H54 (cell line): ENCODE measurements at places on chromosomes 2 and 18.
A peak's percentile ranks its signal among the peaks of the same experiment; 100 is the strongest.

DNA sequence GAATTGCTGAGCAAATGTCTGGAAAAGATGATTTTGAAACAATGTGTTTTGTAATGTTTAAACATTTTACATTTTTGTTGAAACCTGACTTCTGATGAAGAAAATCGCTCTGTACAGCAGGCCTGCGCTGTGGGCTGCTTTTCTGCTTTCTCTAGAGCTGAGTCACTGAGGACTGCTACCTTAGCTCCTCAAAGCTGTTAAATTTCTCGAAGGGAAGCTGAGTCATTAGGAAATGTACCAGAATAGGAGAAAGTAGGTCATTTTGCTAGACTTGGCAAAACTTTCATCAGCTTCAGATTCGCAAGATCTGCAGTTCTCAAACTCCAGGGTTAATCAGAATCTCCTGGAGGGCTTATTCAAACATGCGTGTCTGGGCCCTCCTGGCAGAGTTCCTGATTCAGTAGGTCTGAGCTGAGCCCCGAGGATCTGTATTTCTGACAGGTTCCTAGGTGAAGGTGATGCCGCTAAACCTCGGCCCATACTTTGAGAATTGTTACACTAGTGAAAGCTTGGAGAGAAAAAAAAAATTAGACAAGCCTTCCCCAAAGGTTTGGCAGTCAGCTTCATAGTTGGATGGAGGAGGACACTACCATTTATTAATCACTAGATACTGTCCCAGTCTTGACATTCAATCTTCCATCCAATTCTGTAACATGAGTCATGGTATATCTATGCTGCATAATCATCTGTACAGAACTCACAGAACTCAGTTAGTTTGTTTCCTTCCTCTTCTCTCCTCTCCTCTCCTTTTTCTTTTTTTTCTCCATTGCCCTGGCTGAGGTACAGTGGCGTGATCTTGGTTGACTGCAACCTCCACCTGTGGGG is 297.6 kb downstream of the PARD3B start:
- peak; percentile 21 for DNase-seq

DNA sequence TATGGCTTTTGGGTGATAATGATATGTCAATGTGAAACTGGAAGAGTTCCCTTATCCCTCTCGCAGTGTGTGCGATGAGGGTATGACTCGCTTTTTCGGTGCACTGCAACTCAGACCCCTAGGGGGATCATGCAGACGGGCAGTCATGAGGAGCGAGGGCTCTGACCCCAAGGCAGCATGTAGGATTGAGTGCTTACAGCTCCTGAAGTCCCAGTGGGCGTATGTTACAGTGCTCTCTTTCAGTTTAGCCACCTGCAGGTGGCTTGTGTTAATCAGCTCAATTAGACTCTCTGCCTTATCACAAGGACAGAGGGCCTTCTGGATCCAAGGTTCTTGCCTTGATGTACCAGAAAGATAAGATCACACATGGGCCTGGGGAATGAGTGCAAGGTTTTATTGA is 1269.9 kb upstream of the GYPC start:
- DNase-seq: no peak

- no peak for DNase-seq
Observed at GRCh38 chr2:101330253-101330933, 21.9 kb upstream of the RNF149 start.

DNA sequence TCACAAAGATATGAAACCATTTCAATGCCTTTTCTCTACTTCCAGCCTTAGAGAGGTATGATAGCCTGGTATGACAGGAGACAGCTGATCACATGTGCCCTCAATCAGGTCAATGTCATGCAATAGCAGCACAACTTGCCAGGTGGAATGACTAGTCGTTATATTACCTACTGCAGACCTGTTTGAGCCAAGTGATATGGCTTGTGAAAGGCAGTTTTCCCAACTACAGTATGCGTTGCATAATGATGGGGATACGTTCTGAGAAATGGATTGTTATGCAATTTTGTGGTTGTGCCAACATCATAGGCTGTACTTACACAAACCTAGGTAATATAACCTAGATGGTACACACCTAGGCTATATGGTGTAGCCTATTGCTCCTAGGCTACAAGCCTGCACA is 262.8 kb downstream of the ICOS start:
- no peak for DNase-seq

DNA sequence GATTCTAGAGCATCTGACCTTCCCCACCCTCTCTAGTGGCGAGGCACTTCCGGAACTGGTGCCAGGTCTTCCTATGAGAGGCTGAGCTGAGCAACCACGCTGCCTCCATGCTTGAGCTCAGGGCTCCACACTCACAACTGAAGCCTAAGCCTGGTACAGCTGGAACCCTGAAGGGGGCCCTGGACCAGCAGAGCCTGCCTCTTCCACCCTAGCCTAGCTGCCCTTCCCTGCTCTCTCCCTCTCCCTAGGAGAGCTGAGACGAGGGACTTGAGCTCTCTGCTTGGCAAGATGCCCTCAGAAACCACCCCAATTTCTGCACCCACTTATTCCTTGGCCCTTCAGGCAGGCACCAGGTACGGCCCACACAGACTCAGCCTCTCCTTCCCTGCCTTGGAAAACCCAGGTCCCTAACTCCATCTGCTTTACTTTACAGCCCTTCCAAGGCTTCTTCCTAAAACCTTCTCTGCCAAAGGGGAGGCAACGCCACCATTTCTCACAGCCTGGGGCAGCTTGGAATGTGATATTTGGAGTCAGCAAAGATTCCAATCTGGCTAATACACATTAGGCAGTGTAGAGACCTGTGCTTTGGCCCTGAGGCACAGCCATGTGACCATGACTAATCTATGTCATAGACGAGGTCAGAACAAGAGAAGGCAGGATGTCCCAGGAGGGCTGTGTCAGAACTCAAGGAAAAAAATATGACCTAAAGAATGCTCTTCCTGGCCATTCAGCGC is 18.8 kb downstream of the COX7A2L start:
- DNase-seq: peak; percentile 80

GRCh38 chr2:128604045-128604444 is 285.4 kb upstream of the HS6ST1 start:
- no peak for DNase-seq

GRCh38 chr2:39136799-39137198 is 15.9 kb upstream of the SOS1 start:
- DNase-seq: no peak

DNA sequence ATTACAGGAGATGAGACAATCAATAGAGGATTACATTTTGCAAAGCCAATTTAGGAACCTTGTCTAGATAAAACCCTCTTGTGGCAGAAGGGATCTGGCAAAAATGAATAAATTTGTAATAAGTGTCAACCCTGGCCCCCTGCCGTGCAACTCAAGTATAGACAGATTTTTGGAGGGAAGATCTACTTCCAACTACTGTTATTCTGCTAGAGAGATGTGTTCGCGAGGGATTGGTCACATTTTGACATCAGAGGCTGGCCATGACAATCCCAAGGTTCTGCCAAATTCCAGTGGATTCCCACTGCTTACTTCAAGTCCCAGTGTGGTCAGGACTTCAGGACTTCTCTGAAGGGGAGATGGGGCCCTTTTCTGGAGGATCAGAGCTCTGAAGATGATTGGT is 192.6 kb downstream of the SH3RF3 start:
- no peak for DNase-seq

GRCh38 chr18:39799006-39799405 is 2156.0 kb upstream of the PIK3C3 start:
- DNase-seq: no peak

- DNase-seq: no peak
Observed at GRCh38 chr2:126748929-126749518, 93.1 kb downstream of the GYPC start.

- DNase-seq: no peak
Observed at GRCh38 chr2:217736776-217737550, 265.8 kb downstream of the TNS1 start.

DNA sequence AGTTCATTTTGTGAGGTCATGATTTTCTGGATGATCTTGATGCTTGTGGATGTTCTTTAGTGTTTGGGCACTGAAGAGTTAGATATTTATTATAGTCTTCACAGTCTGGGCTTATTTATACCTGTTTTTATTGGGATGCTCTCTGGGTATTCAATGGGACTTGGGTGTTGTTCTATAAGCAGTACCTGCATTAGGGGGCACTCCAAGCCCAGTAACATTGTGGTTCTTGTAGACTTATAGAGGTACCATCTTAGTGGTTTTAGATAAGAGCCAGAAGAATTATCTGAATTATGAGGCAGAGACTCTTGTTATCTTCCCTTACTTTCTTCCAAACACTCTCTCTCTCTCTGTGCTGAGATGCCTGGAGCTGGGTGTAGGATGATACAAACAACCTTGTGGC is 470.0 kb downstream of the PIK3C3 start:
- no peak for DNase-seq

DNA sequence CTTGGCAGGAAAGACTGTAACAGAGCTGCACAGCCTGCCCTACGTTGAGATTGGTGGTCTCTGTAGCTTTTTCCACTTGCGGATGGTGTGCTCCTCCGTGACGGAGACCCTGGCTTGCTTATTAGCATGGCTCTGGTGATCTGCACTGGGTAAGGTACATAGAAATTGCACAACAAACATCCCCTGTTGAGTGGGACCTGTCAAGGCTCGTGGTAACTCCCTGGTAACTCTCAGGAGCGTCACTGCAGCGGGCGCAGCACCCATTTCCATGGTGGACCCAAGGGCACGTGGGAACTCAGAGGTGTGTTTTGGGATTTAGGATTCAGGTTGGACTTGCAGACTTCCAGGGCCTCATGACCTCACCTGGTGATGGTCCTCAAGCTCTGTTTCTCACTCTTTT is 1.1 kb downstream of the TRAF3IP1 start:
- no peak for DNase-seq

- peak; percentile 4 for DNase-seq
Observed at GRCh38 chr2:114192362-114192761, 250.1 kb upstream of the DPP10 start.

DNA sequence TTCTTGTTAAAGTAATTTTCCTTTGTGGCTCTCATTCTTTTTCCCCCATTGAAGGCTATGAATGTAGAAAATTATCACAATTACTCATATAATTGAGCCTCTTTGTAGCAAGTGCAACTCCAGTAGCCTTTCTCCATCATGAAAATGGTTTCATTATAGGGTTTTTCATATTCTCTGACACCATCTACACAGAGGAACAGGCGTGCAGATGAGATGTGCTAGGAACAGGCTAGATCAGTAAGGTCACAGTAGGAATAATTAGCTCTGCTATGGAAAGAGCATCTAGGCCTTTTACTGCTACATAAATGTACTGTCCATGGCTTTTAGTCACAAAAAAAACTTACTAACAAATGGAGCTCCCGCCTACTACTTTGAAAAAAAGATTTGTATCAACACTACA is 12.6 kb upstream of the DLX1 start:
- DNase-seq: no peak

GRCh38 chr2:178927173-178927572 is 120.0 kb upstream of the TTN start:
- DNase-seq: no peak

- DNase-seq: no peak
Observed at GRCh38 chr2:68594041-68594440, 49.3 kb upstream of the PROKR1 start.

DNA sequence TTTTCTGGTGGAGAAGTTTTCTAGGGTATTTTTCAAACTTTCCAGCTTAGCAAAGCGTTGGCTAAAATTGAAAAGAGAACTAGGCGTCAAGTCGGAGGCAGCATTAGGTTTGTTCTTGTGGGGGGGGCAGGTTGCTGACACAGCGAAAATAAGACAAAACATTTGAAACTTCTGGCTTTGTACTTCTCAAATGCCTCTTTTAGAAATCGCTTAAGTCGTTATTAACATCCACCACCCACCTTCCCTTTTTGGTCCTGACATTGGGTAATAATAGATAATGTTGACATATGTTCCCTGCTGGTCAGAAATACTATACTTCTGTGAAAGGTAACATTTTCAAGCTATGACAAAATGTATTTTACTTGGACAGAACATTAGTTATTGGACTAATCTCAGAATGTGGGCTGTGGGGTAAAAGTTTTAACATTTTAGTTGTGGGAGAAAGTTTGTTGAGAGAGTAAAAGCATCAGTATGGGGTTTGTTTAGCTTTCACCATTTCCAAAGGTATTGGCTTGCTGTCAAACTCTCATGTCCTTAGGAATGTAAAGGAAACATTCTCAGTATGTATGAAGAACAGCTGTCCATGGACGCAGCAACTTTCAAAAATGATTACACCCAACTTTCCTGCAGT is 88.1 kb upstream of the ZEB2 start:
- DNase-seq: no peak

- no peak for DNase-seq
Observed at GRCh38 chr18:10927286-10927992, 221.9 kb downstream of the PIEZO2 start.

DNA sequence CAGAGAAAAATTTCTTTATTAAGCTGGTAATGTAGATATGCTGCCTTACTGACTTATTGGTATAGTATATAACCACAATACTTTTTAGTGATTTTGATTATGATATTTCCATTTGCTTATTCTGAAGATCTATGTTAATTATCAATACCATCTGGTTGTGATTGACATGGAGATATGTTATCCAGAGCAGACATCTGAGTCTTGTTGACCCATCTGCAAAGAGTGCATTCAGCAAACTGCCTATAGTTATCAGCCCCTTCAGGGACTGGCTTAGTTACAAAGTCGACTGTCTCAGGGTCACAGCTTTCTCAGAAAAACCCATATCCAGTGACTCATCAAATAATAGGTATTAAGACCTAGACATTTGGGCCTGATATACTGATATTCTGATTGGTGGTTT is 475.7 kb downstream of the DSC3 start:
- DNase-seq: no peak

DNA sequence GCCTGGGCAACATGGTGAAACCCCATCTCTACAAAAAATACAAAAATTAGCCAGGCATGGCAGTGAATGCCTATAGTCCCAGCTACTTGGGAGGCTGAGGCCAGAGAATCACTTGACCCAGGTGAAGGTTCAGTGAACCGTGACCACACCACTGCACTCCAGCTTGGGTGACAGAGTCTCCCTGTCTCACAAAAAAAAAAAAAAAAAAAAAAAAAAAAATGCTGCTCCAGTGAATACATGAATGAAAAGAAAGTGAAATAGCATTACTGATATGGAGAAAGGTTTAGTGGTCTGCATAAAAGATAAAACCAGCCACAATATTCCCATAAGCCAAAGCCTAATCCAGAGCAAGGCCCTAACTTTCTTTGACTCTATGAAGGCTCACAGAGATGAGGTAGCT is 44.5 kb downstream of the METTL8 start:
- no peak for DNase-seq

DNA sequence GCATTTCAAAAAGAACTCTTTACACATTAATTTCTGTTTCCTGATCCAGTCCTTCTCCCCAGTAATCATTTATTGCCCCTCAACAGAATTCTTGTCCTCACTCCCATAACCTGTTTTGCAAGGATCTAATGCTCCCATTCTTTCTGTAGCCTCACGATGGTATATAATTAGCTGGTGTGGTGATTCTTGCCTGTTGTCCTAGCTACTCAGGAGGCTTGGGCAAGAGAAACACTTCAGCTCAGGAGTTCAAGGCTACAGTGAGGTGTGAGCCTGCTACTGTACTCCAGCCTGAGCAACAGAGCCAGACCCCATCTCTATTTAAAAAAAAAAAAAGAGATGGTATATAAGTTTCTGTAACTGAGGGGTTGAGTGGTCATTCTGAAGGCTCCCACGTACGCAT is 7.7 kb upstream of the TRAPPC8 start:
- no peak for DNase-seq
